ENCODE measurements at places on chromosomes 13 and 19.
A peak's percentile ranks its signal among the peaks of the same experiment; 100 is the strongest.

DNA sequence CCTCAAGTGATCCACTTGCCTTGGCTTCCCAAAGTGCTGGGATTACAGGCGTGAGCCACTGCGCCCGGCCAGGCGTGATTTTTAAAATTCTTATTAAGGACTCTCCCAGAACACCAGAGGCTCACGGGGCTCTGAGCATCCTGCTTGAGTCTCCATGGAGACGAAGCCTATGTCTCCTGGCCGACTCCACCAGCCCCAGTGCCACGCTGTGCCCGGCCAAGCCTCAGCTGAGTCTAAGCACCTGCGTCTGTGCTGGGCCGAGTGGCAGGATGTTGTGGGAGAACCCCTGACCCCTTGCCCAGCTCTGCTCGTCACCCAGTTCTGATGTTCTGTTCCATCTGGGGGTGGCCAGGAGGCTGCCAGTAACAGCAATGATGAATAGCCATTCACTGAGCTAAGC is 3.9 kb upstream of the CELF5 start:
- no peak for DNase-seq

- DNase-seq, result no peak
Observed at GRCh38 chr19:10690341-10690781, 10.9 kb upstream of the QTRT1 start.

GRCh38 chr19:18089726-18090125 is 3.0 kb upstream of the IL12RB1 start:
- no peak for DNase-seq

GRCh38 chr13:51243227-51243626 is 21.0 kb downstream of the FAM124A start:
- DNase-seq, result no peak

GRCh38 chr13:64428196-64428595 is 2801.9 kb downstream of the PCDH9 start:
- DNase-seq, result no peak

DNA sequence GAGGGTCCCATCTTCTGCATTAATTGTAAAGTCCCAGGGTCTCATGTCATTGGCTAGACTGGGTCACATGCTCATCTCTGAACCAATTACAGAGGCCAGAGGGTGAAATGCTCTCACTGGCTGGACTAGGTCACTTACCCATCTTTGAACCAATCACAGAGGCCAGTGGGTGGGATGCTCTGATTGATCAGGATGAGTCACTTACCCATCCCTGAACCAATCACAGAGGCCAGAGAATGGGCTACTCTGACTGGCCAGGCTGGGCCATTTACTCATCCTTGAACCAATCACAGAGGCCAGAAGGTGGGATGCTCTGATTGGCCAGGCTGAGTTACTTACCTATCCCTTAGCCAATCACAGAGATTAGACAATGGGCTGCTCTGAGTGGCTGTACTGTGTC is 5.3 kb downstream of the MISP start:
- DNase-seq, result peak; percentile 31
